ENCODE measurements at places on chromosomes 12 and 14. TPM values are rescaled to one million over a fixed set of nuclear protein-coding genes. Genes with fewer than 3 reads are reported as not detected.

DNA sequence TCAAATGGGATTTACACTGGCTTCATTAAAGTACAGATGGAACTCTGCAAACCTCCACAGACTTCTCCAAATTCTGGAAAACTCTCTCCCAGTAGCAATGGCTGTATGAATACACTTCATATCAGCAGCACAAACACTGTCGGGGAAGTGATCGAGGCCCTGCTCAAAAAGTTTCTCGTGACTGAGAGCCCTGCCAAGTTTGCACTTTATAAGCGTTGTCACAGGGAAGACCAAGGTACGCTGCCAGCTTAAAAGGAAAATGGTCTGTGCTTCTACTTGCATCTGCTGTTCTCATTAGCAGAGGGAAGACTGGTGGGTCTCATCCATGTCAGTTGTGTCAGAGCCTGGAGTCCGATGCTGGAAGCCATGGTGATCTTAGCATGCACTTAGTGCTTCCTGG lies 71.0 kb downstream of the GNS start:
- no peaks in the 10 kb centered on the region for H3K27me3 ChIP-seq
- DNase-seq, result no peak
- H3K4me1 ChIP-seq, result peaks cover 56% of the 10 kb centered on the region
- H3K27ac ChIP-seq, result peak overlapping the region; percentile 17
- peaks cover 19% of the 10 kb centered on the region for H3K36me3 ChIP-seq
- H3K4me3 ChIP-seq, result no peak overlapping the region

- no peak overlapping the region for H3K4me3 ChIP-seq
- DNase-seq, result no peak
- H3K27ac ChIP-seq, result no peak overlapping the region
- H3K36me3 ChIP-seq, result no peaks in the 10 kb centered on the region
- no peaks in the 10 kb centered on the region for H3K27me3 ChIP-seq
- no peaks in the 10 kb centered on the region for H3K4me1 ChIP-seq
These were observed 89.2 kb downstream of the CFAP54 start for GRCh38 chr12:96578526-96579125.

DNA sequence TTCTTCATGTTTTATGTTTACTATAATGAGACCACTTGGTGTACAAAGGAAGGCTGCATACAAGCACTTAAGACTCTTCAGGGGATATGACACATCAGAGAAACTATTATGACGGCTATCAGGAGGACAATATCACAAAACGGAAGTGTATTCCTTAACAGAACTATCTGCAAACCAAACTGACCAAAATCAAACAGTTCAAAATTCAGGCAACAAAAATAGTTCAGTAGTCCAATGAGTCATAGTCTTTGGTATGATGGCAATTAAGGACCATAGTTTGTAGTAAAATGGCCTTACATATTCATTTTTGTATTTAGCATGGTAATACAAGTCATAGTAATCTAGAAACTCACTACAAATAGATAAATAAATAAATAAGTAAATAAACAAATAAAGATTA lies 1638.7 kb upstream of the SEL1L start:
- no peak overlapping the region for H3K4me3 ChIP-seq
- DNase-seq, result no peak
- H3K27ac ChIP-seq, result no peak overlapping the region
- no peaks in the 10 kb centered on the region for H3K27me3 ChIP-seq
- no peaks in the 10 kb centered on the region for H3K4me1 ChIP-seq

DNA sequence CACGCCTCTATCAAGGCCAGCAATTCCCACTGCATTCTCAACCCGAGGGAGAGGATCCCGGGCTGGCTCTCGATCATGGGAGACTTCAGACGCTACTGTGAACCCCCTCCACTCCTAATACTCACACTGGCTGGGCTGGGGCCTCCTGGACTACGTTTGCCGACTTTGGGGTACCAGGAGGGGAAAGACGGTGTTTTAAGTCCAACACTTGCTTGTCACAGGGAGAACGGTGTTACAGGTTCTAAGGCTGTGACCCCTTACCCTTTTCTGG lies 463 bp downstream of the NACA start:
- peak overlapping the region; percentile 90 for H3K27ac ChIP-seq
- H3K36me3 ChIP-seq, result peaks cover 5% of the 10 kb centered on the region
- peak overlapping the region; percentile 84 for H3K4me3 ChIP-seq
- no peaks in the 10 kb centered on the region for H3K27me3 ChIP-seq
- no peak for DNase-seq

The KRT81 gene
- not detected for total RNA-seq

DNA sequence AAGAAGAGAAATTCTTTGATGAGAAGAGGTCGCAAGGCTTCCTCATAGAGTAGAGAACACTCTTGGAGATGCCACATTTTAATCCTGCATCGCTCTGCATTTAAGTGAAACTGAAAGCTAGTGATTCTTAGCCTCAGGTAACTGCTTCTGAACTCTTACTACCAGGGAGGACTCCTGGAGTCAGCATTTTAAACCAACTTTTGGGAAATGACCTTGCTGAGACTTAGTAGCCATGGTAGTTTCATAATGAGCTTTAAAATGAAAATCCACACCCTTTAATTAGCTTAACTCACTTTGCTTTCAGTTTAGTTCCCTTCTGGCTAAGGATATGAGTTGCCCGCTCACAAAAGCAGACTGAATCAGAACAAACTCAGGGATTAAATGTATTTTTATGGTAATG lies 80.3 kb downstream of the SYNE2 start:
- DNase-seq, result no peak
- no peak overlapping the region for H3K4me3 ChIP-seq
- H3K27ac ChIP-seq, result no peak overlapping the region
- no peaks in the 10 kb centered on the region for H3K36me3 ChIP-seq

DNA sequence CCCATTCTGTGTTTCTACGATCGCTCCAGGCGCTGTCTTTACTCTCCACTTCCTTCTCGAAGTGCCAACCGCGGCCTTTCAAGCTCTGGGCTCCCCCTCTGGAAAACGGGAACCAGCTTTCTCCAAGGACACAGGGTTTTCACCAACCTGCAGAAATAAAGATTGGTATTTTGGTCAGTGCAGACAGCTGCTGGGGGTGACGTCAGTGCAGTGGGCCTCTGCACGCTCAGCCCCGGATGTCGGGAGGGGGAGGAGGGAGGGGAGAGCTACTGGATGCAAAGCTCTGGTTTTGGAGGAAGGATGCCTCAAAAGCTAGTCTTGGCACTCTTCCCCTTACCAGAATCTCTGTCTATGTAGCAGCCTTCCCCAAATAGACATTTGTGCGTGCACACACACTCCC lies 19.9 kb downstream of the HRK start:
- H3K4me3 ChIP-seq, result peak overlapping the region; percentile 41
- no peak for DNase-seq
- no peak overlapping the region for H3K27ac ChIP-seq
- peaks cover 36% of the 10 kb centered on the region for H3K4me1 ChIP-seq
- no peaks in the 10 kb centered on the region for H3K36me3 ChIP-seq
- no peaks in the 10 kb centered on the region for H3K27me3 ChIP-seq

DNA sequence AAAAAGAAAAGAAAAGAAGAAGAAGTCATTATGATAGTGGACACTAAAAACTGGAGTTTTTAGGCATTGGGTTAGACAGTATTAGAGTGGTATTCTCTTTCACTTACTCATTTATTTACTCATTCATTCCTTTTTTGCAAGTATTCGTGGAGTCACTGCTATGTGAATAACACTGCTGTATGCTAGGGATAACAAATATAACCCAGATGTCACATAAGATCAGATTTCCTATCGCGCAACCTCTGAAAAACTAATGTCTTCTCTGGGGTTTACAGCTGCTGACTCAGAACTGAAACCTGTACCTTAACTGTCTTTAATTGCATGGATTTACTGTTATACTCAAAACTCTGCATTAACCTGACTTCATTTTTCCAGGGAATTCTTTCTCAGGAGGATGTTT lies 353.7 kb downstream of the LRIG3 start:
- H3K27me3 ChIP-seq, result no peaks in the 10 kb centered on the region
- no peak for DNase-seq
- no peaks in the 10 kb centered on the region for H3K4me1 ChIP-seq
- no peaks in the 10 kb centered on the region for H3K36me3 ChIP-seq
- H3K4me3 ChIP-seq, result no peak overlapping the region
- H3K27ac ChIP-seq, result no peak overlapping the region

GRCh38 chr12:123696646-123697045 lies 15.5 kb upstream of the ATP6V0A2 start:
- peaks cover 34% of the 10 kb centered on the region for H3K36me3 ChIP-seq
- H3K4me1 ChIP-seq, result no peaks in the 10 kb centered on the region
- H3K27ac ChIP-seq, result no peak overlapping the region
- no peak overlapping the region for H3K4me3 ChIP-seq
- no peaks in the 10 kb centered on the region for H3K27me3 ChIP-seq
- DNase-seq, result no peak

DNA sequence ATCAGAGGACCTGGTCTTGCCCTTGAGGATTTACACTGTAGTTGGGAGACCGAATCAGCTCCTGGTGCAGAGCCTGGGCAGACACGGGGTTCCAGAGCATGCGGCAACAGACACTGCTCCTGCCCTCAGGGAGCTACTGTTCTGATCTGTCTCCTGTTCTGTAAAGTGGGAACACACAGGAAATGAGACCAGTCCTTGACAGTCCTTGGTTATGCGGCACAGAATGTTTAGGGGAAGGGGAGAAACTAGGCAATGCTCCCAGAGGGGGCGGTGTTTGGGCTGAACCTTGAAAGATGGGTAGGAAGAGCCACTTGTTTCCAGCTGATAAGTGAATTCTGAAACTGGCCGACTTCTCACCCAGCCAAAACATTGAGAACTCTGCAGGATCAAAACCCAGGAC lies 132.4 kb downstream of the ZFP36L1 start:
- no peaks in the 10 kb centered on the region for H3K27me3 ChIP-seq
- H3K4me3 ChIP-seq, result no peak overlapping the region
- no peak overlapping the region for H3K27ac ChIP-seq
- no peaks in the 10 kb centered on the region for H3K36me3 ChIP-seq
- peaks cover 40% of the 10 kb centered on the region for H3K4me1 ChIP-seq

- no peaks in the 10 kb centered on the region for H3K4me1 ChIP-seq
- H3K27ac ChIP-seq, result no peak overlapping the region
- no peak overlapping the region for H3K4me3 ChIP-seq
- H3K36me3 ChIP-seq, result no peaks in the 10 kb centered on the region
- DNase-seq, result no peak
- H3K27me3 ChIP-seq, result no peaks in the 10 kb centered on the region
These were observed 121.5 kb downstream of the ADGRD1 start for GRCh38 chr12:131075194-131075593.

The SERPINA4 gene
- not detected for total RNA-seq

DNA sequence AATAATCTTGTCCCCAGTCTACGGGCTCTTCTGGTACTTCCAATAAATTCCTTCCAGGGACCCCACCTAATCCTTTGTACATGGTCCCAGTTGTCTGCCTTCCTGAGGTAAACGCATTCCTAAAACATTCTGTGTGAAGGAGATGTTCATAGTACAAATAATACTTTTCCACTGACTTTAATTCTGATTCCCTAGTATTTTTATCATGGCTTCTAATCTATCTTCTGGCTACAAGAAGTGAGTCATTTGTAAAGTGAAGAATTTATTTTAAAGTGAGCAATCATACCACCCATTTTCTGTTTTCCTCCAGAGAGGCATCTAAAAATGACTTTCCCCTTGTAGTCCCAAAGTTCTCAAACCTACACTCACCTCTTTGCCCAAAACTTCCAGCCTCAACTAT lies 65.9 kb upstream of the NUDT4 start:
- no peaks in the 10 kb centered on the region for H3K27me3 ChIP-seq
- H3K4me1 ChIP-seq, result peaks cover 10% of the 10 kb centered on the region
- H3K4me3 ChIP-seq, result no peak overlapping the region
- no peak for DNase-seq
- H3K27ac ChIP-seq, result no peak overlapping the region

- peaks cover 42% of the 10 kb centered on the region for H3K4me1 ChIP-seq
- peak overlapping the region; percentile 46 for H3K4me3 ChIP-seq
- no peak for DNase-seq
- H3K27me3 ChIP-seq, result no peaks in the 10 kb centered on the region
These were observed 105.1 kb downstream of the RERG start for GRCh38 chr12:15116086-15116485.

- no peak overlapping the region for H3K4me3 ChIP-seq
- peaks cover 5% of the 10 kb centered on the region for H3K36me3 ChIP-seq
- H3K27ac ChIP-seq, result no peak overlapping the region
- DNase-seq, result no peak
- no peaks in the 10 kb centered on the region for H3K27me3 ChIP-seq
- peaks cover 13% of the 10 kb centered on the region for H3K4me1 ChIP-seq
These were observed 196.1 kb downstream of the ESR2 start for GRCh38 chr14:64098120-64098519.

- no peaks in the 10 kb centered on the region for H3K4me1 ChIP-seq
- H3K27me3 ChIP-seq, result no peaks in the 10 kb centered on the region
- no peak for DNase-seq
These were observed 111.6 kb downstream of the HECTD4 start for GRCh38 chr12:112270673-112271072.

The TAS2R9 gene
- not detected for total RNA-seq

DNA sequence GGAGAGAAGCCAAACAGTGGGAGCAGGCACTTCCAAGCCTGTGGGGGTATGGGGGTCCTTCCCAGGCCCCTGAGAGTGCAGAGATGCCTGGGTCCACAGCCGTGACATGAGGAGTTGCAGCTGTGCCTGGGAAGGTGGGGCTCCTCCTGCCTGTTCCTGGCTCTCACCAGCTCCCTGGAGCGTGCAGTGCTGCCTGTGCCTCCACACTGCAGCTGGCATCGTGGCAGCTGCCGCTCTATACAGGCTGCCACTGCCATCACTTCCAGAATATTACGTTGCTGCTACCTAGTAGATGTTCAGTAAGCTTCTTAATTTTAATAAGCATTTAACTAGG lies 223.7 kb downstream of the KCNC2 start:
- no peak for DNase-seq
- H3K4me3 ChIP-seq, result no peak overlapping the region
- H3K27ac ChIP-seq, result no peak overlapping the region
- no peaks in the 10 kb centered on the region for H3K4me1 ChIP-seq
- no peaks in the 10 kb centered on the region for H3K27me3 ChIP-seq

The SPIC gene
- not detected for total RNA-seq

DNA sequence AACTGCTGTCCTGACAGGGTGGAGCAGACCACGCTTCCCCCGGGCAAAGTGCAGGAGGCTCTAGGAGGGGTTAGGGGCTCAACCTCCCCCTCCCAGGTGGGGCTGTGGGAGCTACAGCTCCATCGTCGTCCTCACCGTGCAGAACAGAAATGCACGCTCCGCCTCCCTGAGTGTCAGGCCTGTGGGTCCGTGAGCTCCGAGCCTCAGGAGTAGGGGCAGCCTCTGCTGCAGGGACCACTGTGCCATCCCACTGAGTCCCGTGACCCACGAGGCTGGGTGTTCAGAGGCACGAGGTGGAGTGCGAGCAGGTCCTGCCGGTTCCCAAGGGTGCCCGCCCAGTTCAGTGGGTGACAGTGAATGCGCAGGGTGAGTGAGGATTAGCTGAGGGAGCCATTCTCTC lies 48.6 kb downstream of the CACNA1C start:
- H3K4me3 ChIP-seq, result no peak overlapping the region
- H3K4me1 ChIP-seq, result peaks cover 63% of the 10 kb centered on the region
- H3K27ac ChIP-seq, result no peak overlapping the region
- DNase-seq, result no peak
- no peaks in the 10 kb centered on the region for H3K27me3 ChIP-seq
- no peaks in the 10 kb centered on the region for H3K36me3 ChIP-seq

Data from thoracic aorta (tissue), 2 donors.